ENCODE measurements at places on chromosomes 6 and 20.

DNA sequence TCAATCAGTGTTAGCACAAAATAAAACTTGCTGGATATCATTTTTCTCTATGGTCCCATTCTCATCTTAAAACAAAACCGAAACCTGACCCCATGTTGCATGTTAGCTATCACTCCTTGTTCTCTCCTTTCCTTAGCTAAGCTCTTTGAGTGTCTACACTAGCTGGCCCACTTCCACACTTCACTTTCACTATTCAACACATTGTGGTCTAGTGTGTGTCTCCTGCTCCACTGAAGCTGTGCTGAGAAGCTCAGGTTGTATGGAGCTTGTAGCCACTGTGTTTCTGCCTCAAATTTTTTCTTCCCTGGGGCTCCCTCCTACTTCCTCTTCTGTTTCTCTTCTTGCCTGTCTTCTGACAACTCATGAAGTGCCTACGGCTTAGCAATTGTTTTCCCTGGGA, 223.0 kb downstream of the NKAIN2 start:
- no peak for DNase-seq

GRCh38 chr20:21173485-21173884, 47.6 kb downstream of the KIZ start:
- no peak for DNase-seq

GRCh38 chr6:137342607-137343190, 123.5 kb upstream of the IFNGR1 start:
- no peak for DNase-seq

DNA sequence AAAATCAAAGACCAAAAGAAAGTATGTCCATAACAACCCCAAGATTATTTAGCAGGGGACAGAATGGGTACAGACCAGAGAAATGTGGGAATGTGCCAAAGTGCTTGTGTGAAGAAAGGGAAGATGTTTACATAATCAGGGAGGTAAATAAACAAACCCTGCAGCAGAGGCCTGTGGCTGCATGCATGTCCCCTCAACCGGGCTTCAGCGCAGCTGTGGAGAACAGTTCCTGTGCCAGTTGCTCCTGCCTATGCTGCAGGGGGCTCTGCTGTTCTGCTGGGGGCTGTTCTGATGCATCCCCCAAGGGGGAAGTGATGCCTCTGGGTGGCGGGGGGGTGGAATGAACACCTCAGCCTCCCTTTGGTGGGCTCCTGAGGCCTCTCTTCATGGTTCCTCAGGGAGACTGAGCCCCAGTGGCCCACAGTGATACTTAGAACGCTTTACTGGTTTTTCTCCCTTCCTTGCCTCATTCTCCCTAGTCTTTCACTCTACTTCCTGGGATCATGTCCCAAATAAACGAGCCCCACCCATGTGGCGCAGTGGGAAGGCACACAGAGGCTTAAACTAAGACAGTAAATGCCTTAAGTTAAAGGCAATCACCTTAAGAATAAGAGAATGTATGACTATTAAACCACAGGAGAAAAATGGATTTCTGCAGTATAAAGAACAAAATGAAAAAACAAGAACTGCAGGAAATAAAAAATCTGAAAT, 23.0 kb downstream of the RAB23 start:
- DNase-seq, result no peak

GRCh38 chr20:59064214-59064722, 21.7 kb upstream of the PRELID3B start:
- DNase-seq, result no peak

- no peak for DNase-seq
These were observed 73.5 kb downstream of the ZFP64 start for GRCh38 chr20:52118016-52118623.

GRCh38 chr6:142700032-142700431, 244.9 kb downstream of the HIVEP2 start:
- DNase-seq, result no peak

GRCh38 chr6:113065611-113066010, 718.5 kb downstream of the RFPL4B start:
- no peak for DNase-seq

- no peak for DNase-seq
These were observed 30.2 kb upstream of the ID4 start for GRCh38 chr6:19806971-19807396.

- DNase-seq, result no peak
These were observed 35.0 kb upstream of the ENTPD6 start for GRCh38 chr20:25160467-25160866.

GRCh38 chr20:33828967-33829560, 17.9 kb downstream of the CHMP4B start:
- DNase-seq, result no peak

DNA sequence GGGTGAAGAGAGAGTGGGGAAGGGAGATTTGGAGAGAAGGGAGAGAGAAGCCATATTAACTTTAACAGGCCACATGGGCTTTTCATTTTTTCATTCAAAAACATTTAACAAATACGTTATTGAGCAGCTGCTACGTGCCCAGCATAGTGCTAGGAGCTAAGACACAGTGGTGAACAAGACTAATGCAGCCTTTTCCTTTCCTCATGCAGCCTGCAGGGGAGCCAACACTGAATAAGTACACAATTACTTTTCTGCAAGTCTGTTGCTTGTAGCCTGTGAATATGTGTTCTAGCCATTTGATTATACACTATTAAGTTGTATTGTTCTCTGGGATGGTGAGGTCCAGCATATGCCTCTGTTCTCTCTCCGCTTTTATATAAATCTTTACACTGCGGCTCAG, 1.9 kb upstream of the BLOC1S5 start:
- DNase-seq, result no peak

GRCh38 chr6:21149470-21149869, 444.1 kb upstream of the SOX4 start:
- DNase-seq, result no peak

- no peak for DNase-seq
These were observed 258.3 kb upstream of the MOCS1 start for GRCh38 chr6:40192516-40192915.

GRCh38 chr6:160264061-160264612, 5.5 kb upstream of the SLC22A2 start:
- DNase-seq, result no peak

DNA sequence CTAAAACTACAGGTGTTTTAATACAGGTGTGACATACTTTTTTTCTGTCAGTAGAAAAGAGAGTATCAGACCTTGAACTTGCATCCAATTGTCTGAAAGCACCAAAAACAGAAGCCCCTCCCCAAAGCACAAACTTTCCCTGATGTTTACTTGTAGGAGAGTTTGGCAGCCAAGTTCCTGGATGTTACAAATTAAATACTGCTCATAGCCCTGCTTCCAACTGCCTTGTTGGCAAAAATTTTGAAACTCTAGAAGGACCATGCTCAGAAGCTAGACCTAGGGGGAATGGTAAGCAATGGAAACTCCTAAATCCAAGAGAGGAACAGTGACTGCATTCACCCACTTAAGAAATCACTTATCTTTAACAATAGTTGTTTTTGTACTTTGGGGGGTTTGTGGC, 17.0 kb upstream of the ARG1 start:
- no peak for DNase-seq

GRCh38 chr6:2141644-2142290, 103.6 kb downstream of the GMDS start:
- DNase-seq, result no peak

GRCh38 chr6:66068033-66068432, 361.0 kb upstream of the EYS start:
- DNase-seq, result no peak
